Heart left ventricle (tissue), 16 donors: ENCODE measurements at places on chromosomes 11 and 22. TPM values are rescaled to one million over a fixed set of nuclear protein-coding genes. Genes with fewer than 3 reads are reported as not detected.

- H3K36me3 ChIP-seq, result peaks cover 20% of the 10 kb centered on the region
- no peaks in the 10 kb centered on the region for H3K27me3 ChIP-seq
- no peak overlapping the region for H3K4me3 ChIP-seq
- H3K27ac ChIP-seq, result no peak overlapping the region
- H3K4me1 ChIP-seq, result no peaks in the 10 kb centered on the region
- no peak for DNase-seq
These were observed 7.7 kb downstream of the THYN1 start for GRCh38 chr11:134245434-134245833.

DNA sequence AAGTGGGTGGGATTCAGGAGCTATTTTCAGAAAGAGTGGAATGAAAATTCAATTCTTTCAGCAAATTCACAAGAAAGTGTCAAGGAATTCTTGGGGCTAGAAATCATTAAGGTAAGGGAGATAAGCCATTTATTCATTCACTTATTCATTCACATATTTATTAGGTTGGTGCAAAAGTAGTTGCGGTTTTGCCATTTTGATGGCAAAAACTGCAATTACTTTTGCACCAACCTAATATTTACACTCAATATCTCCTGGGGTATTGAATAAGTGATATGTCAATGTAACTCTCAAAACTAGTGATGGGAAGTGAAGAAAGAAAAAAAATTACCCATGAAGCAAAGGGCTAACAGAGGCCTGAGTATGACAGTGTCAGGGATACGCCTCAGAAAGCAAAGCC, at the start of gene OR10W1:
Gene OR10W1 (minus strand): TSS at position 119 of the 400 bp plus-strand sequence. CDS start 402 bp downstream, outside the sequence.
- no peaks in the 10 kb centered on the region for H3K27me3 ChIP-seq
- DNase-seq, result no peak
- H3K4me3 ChIP-seq, result no peak within 1 kb of the TSS

- no peaks in the 10 kb centered on the region for H3K27me3 ChIP-seq
- H3K27ac ChIP-seq, result peak overlapping the region; percentile 46
- no peaks in the 10 kb centered on the region for H3K36me3 ChIP-seq
- DNase-seq, result no peak
- H3K4me1 ChIP-seq, result peaks cover 1% of the 10 kb centered on the region
- no peak overlapping the region for H3K4me3 ChIP-seq
These were observed 120.1 kb upstream of the SLC5A12 start for GRCh38 chr11:26841818-26842473.

DNA sequence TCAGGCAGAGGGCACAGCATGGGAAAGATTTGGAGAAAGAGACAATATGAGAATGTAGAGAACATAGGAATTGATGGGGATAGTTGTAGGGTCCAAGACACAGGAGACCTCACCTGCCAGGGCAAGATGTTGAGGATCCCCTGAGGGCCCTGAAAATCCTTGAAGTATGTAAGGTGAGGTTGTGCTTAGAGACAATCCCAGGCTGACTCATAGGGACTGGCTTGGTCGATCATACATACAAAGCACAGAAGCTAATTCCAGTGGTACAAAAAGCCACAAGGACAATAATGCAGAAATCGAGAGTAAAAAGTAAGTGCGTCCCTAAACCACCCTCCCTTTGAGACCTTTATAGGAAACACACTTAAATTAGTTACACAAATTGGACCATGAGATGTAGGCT, 468.2 kb downstream of the MIAT start:
- H3K4me3 ChIP-seq, result no peak overlapping the region
- peaks cover 33% of the 10 kb centered on the region for H3K4me1 ChIP-seq
- no peak overlapping the region for H3K27ac ChIP-seq
- DNase-seq, result no peak

GRCh38 chr11:67079065-67079705, 22.5 kb downstream of the RHOD start:
- H3K4me3 ChIP-seq, result no peak overlapping the region
- H3K27ac ChIP-seq, result no peak overlapping the region
- no peaks in the 10 kb centered on the region for H3K27me3 ChIP-seq
- H3K4me1 ChIP-seq, result peaks cover 9% of the 10 kb centered on the region

- no peaks in the 10 kb centered on the region for H3K36me3 ChIP-seq
- no peaks in the 10 kb centered on the region for H3K4me1 ChIP-seq
- peak within 1 kb of the TSS; percentile 90 for H3K27ac ChIP-seq
- peak; percentile 54 for DNase-seq
- peak within 1 kb of the TSS; percentile 76 for H3K4me3 ChIP-seq
- H3K27me3 ChIP-seq, result no peaks in the 10 kb centered on the region
These were observed at the start of gene CECR2 for GRCh38 chr22:17369439-17370025. CECR2 (plus strand) TSS chr22:17369460; CDS start chr22:17369784, 324 bp downstream.

GRCh38 chr22:41308544-41308947, 7.2 kb downstream of the ZC3H7B start:
- H3K27me3 ChIP-seq, result no peaks in the 10 kb centered on the region
- no peak for DNase-seq
- H3K4me1 ChIP-seq, result no peaks in the 10 kb centered on the region
- no peak overlapping the region for H3K27ac ChIP-seq
- no peaks in the 10 kb centered on the region for H3K36me3 ChIP-seq

DNA sequence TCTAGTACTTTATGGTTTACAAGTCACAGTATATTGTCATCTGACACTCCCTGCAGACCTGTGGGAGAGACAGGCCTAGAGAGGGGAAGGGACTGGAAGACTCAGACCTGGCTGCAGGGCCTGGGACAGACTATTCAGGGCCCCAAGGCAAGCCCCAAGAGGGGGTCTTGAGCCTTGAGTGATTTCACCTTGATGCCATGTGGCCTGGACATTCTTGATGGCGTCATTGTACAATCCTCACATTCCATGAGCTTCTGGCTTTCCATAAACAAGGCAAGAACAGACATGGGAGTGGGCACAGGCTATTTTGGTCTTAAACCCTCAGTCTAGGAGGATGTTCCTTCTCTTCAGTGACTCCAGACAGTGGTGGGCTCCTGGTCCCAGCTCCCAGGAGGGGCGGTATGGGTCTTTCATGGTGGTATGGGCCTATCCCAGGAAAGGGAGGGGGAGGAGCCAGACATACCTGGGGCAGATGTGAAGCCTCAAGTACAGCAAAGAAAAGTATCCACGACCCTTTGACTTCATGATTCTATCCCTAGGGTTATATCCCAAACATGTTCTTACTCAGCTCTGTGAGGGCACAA, 1.8 kb upstream of the TBC1D10A start:
- peaks cover 12% of the 10 kb centered on the region for H3K4me1 ChIP-seq

DNA sequence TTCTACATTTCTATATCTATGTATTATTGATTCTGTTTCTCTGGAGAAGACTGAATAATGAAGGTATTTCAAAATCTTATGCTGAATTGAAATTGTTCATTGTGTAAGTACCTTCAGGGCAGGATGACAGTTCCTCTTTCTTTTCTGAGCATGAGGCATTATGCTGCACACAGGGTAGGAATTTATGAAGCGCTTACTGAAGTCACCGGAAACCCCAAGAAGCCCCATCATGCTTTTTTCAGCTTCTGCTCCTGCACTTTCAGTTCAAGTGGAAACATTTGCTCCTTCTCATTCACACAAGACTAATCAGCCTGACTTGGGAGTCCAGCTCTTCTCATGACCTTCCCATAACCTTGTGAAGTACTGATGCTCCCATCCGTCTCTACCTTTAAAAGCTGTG, 314.7 kb upstream of the SORL1-AS1 start:
- no peaks in the 10 kb centered on the region for H3K36me3 ChIP-seq
- no peak for DNase-seq
- H3K27ac ChIP-seq, result no peak overlapping the region
- no peak overlapping the region for H3K4me3 ChIP-seq
- H3K27me3 ChIP-seq, result no peaks in the 10 kb centered on the region

DNA sequence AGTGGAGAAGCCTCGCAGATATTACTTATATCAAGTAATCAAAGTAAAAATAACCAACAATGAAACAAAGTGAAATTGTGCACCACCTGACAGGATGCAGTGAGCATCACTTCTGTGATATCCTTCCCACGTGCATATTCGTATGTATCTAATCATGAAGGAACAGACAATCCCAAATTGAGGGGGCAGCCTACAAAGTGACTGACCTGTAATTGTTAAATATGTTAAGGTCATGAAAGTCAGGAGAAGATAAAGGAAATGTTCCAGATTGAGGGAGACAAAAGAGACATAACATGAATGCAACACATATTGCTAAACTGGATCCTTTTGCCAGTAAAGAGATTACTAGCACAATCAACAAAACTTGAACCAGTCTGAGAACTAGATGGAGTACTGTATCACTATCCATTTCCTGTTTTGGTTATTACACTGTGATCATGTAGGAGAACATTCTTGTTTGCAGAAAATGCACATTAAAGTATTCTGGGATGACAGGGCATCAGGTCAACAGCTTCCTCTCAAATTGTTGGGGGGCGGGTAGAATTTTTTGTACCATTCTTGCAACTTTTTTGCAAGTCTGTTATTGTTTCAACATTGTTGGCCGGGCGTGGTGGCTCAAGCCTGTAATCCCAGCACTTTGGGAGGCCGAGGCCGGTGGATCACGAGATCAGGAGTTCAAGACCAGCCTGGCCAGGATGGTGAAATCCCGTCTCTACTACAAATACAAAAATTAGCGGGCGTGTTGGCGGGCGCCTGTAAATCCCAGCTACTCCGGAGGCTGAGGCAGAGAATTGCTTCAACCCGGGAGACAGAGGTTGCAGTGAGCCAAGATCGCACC, 2.0 kb downstream of the SBF2 start:
- no peak for DNase-seq
- no peak overlapping the region for H3K4me3 ChIP-seq
- H3K27me3 ChIP-seq, result no peaks in the 10 kb centered on the region
- peaks cover 10% of the 10 kb centered on the region for H3K4me1 ChIP-seq

DNA sequence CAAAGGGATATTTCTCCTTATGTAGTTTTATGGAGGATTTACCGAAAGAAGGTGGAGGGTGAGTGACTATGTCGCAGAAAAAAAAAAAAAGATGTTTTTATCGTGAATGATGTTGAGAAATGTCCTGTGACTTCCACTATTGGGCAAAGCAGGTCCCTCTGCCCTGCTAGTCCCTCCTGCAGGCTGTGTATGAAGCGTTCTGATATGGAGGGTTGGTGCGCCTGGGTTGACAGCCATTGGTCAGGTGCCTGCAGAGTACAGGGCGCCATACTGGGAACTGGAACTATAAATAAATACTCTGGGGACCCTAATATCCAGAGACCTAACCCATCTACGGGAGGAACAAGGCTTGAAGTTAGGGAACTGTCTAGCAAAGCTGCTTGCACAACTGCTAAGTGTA, 1.5 kb downstream of the IL17RA start:
- no peaks in the 10 kb centered on the region for H3K4me1 ChIP-seq
- peak overlapping the region; percentile 98 for H3K4me3 ChIP-seq
- H3K27me3 ChIP-seq, result no peaks in the 10 kb centered on the region
- DNase-seq, result no peak
- H3K27ac ChIP-seq, result no peak overlapping the region

- H3K27ac ChIP-seq, result peak overlapping the region; percentile 90
- no peak overlapping the region for H3K4me3 ChIP-seq
- peaks cover 34% of the 10 kb centered on the region for H3K4me1 ChIP-seq
- peak; percentile 68 for DNase-seq
- H3K27me3 ChIP-seq, result no peaks in the 10 kb centered on the region
These were observed 17.5 kb upstream of the ACCSL start for GRCh38 chr11:44029977-44030911.

GRCh38 chr22:22093743-22094142, 111.2 kb upstream of the TOP3B start:
- H3K4me1 ChIP-seq, result no peaks in the 10 kb centered on the region
- H3K4me3 ChIP-seq, result no peak overlapping the region
- no peaks in the 10 kb centered on the region for H3K36me3 ChIP-seq
- DNase-seq, result no peak
- H3K27ac ChIP-seq, result no peak overlapping the region

GRCh38 chr22:23909296-23909898, 15.2 kb downstream of the MIF start:
- H3K27ac ChIP-seq, result no peak overlapping the region
- peaks cover 23% of the 10 kb centered on the region for H3K4me1 ChIP-seq
- no peak for DNase-seq
- H3K36me3 ChIP-seq, result no peaks in the 10 kb centered on the region
- H3K27me3 ChIP-seq, result no peaks in the 10 kb centered on the region

Gene C11orf86
- not detected for total RNA-seq

Gene ARHGAP32
- 5.6 TPM for total RNA-seq

Gene ISX
- total RNA-seq, result not detected

Gene SGSM1
- total RNA-seq, result 5.4 TPM
